Thoracic aorta (tissue), 2 donors: ENCODE measurements at places on chromosomes 5 and 9.

- H3K4me1 ChIP-seq = peaks cover 37% of the 10 kb centered on the region
- DNase-seq = no peak
- no peak overlapping the region for H3K27ac ChIP-seq
- no peak overlapping the region for H3K4me3 ChIP-seq
Observed at GRCh38 chr5:174412374-174412773, 312.0 kb upstream of the MSX2 start.

DNA sequence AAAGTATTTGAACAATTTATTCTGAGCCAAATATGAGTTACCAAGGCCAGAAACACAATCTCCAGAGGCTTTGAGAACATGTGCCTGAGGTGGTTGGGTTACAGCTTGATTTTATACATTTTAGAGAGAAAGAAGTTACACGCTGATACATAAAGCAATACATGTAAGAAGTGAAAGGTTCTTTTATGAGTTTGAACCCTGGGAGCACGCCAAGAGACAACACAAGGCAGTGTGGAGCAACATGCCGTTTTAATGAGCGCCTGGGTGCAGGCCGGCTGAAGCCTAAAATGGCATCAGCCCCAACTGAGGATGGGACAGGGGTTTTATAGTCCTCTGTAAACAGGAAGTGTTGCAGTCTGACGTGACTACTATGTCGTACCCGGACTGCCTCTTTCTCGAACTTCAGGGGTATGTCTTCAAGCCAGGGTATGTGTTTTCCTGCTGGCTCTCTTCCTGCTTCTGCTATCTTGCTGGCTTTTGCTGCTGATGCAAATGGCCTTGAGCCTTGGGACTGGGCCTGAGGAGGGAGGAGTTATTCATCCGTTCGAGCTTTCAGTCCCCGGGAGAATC lies 193.7 kb downstream of the CYLC2 start:
- H3K4me3 ChIP-seq = peak overlapping the region; percentile 56
- DNase-seq = no peak
- H3K27ac ChIP-seq = peak overlapping the region; percentile 77

DNA sequence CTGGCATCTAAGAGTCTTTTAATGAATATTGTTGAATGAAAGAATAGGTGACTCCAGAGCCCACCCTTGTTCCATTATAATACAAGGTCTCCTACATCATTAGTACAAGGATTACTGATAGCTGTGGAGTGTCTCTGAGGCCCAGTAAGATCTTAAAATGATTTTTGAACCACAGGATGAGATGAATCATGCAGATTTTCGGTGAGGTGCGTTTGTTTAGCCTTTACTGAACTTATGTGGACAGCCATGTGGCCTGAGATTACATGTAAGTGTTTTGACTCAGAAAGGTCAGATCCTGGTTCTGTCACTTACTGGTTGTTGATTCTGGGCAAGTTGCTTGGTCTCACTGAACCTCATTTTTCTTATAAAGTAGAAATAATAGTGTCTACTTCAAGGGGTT lies 21.6 kb downstream of the NFX1 start:
- H3K36me3 ChIP-seq = peaks cover 74% of the 10 kb centered on the region
- H3K27ac ChIP-seq = no peak overlapping the region
- H3K4me1 ChIP-seq = no peaks in the 10 kb centered on the region
- DNase-seq = no peak
- no peaks in the 10 kb centered on the region for H3K27me3 ChIP-seq

DNA sequence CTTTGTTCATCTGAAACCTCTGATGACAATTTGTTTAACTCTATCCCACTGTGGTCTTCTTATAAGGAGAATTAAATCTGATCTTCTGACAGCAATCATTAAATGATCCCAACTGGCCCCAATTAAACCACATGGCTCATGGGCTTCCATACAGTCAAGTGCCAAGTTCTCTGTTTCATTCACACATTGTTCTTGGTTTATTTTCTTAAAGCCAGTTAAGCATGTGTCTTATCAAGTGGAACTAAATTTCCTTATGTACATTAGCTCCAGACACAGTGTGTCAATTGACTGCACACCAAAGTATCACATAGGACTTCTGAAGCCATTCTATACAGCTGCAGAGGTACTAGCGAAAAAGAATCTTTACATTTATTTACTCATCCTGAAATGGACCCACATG lies 51.2 kb downstream of the MEF2C start:
- no peak for DNase-seq
- no peak overlapping the region for H3K4me3 ChIP-seq
- no peaks in the 10 kb centered on the region for H3K36me3 ChIP-seq
- H3K27me3 ChIP-seq = no peaks in the 10 kb centered on the region

- no peak for DNase-seq
- no peak overlapping the region for H3K27ac ChIP-seq
- no peaks in the 10 kb centered on the region for H3K36me3 ChIP-seq
- no peaks in the 10 kb centered on the region for H3K27me3 ChIP-seq
- H3K4me3 ChIP-seq = no peak overlapping the region
Observed at GRCh38 chr5:5726401-5726800, 303.9 kb downstream of the ICE1 start.

GRCh38 chr5:137407090-137407489 lies 92.0 kb downstream of the SPOCK1 start:
- DNase-seq = no peak
- H3K4me3 ChIP-seq = no peak overlapping the region
- H3K27ac ChIP-seq = no peak overlapping the region
- no peaks in the 10 kb centered on the region for H3K36me3 ChIP-seq
- no peaks in the 10 kb centered on the region for H3K4me1 ChIP-seq

DNA sequence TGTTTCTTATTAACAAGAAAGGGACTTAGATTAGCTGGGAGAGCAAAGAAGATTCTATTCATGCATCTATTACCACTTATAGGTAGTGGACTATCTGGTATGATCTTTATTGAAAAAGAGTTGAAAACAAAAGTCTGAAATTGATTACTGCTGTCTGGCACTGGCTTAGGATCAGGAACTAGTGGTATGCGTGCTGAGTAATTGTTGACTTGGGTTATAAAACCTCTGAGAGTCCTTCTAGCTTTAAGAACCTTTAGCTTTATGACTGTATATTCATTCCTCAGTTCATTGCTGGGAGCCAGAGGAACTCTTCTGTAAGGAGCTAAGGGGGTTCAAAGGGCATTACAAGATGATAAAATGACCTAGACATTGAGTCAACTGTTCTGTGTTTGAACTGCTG lies 7.6 kb downstream of the SLC1A1 start:
- no peaks in the 10 kb centered on the region for H3K36me3 ChIP-seq
- no peaks in the 10 kb centered on the region for H3K4me1 ChIP-seq
- H3K27me3 ChIP-seq = no peaks in the 10 kb centered on the region
- DNase-seq = no peak

- H3K27ac ChIP-seq = no peak overlapping the region
- no peaks in the 10 kb centered on the region for H3K36me3 ChIP-seq
- peaks cover 25% of the 10 kb centered on the region for H3K4me1 ChIP-seq
- no peaks in the 10 kb centered on the region for H3K27me3 ChIP-seq
- no peak overlapping the region for H3K4me3 ChIP-seq
Observed at GRCh38 chr5:96048763-96049162, 87.1 kb upstream of the ELL2 start.

DNA sequence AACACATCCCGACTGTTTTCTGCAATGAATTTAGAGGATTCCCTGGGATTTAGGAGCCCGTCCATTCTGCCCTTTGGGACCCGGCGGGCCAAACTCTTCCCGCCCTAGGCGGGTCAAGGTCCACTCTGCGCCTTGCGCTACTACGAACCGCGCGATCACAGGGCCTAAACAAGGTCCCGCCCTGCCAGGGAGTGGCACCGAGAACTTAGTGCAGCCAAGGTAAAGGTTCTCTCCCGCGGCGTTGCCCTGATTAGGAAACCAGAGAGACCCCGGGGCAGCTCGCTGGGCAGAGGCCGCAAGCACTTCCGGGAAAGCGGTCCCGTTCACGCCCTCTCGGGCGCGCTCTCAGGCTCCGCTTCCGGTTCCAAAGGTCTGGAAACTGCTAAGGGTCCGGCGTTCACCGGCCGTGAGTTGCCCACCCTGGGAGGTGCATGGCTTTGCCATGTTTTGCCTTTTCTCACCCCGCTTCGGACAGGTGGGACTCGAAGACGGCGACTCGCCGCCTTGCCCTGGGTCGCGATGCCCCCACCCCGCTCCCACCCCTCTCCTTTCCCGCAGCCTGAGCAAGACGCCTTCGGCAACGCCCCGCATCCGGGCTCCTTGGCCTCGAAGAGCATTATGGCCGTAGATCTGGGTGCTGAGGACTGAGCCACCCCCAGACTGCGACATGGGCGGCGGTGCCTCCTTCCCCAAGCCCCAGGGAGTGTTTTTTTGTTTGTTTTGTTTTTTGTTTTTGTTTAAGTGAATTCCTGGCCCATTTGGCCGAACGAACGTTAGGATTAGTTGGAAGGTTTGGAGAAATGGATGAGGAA lies 23.4 kb downstream of the HNRNPK start:
- peak overlapping the region; percentile 86 for H3K27ac ChIP-seq
- H3K4me1 ChIP-seq = peaks cover 3% of the 10 kb centered on the region
- H3K4me3 ChIP-seq = peak overlapping the region; percentile 91
- peak; percentile 14 for DNase-seq
- peaks cover 6% of the 10 kb centered on the region for H3K36me3 ChIP-seq
- H3K27me3 ChIP-seq = no peaks in the 10 kb centered on the region

GRCh38 chr9:8156346-8156745 lies 356.8 kb upstream of the DMAC1 start:
- H3K27ac ChIP-seq = no peak overlapping the region
- H3K4me1 ChIP-seq = no peaks in the 10 kb centered on the region
- DNase-seq = no peak
- no peak overlapping the region for H3K4me3 ChIP-seq
- H3K36me3 ChIP-seq = no peaks in the 10 kb centered on the region

- no peak overlapping the region for H3K27ac ChIP-seq
- H3K36me3 ChIP-seq = no peaks in the 10 kb centered on the region
- no peak overlapping the region for H3K4me3 ChIP-seq
- H3K4me1 ChIP-seq = no peaks in the 10 kb centered on the region
- no peak for DNase-seq
- H3K27me3 ChIP-seq = no peaks in the 10 kb centered on the region
Observed at GRCh38 chr9:93968451-93969327, 13.5 kb upstream of the BARX1 start.

GRCh38 chr9:132982458-132982857 lies 4.0 kb downstream of the GFI1B start:
- no peaks in the 10 kb centered on the region for H3K4me1 ChIP-seq
- H3K27me3 ChIP-seq = no peaks in the 10 kb centered on the region
- no peak overlapping the region for H3K4me3 ChIP-seq

DNA sequence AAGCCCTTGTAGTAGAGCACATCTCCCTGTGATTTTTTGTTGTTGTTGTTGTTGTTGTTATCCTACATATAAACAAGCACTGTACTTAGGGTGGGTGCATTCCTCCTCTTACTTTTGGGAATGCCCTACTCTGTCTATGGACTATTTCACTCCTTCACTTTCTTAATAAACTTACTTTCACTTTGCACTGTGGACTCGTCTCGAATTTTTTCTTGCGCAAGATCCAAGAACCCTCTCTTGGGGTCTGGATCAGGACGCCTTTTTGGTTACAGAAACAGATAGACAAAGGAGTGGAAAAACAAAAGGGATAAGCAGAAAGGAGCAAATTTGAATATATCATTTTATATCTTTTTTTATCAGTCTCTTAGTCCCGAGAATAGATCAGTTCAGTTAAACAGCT lies 14.4 kb upstream of the PAIP1 start:
- H3K4me1 ChIP-seq = peaks cover 24% of the 10 kb centered on the region
- H3K4me3 ChIP-seq = peak overlapping the region; percentile 64
- peak overlapping the region; percentile 67 for H3K27ac ChIP-seq
- no peaks in the 10 kb centered on the region for H3K27me3 ChIP-seq
- H3K36me3 ChIP-seq = no peaks in the 10 kb centered on the region
- no peak for DNase-seq

- no peak for DNase-seq
- no peak overlapping the region for H3K27ac ChIP-seq
- no peaks in the 10 kb centered on the region for H3K27me3 ChIP-seq
Observed at GRCh38 chr9:69555802-69556201, 116.4 kb downstream of the APBA1 start.

DNA sequence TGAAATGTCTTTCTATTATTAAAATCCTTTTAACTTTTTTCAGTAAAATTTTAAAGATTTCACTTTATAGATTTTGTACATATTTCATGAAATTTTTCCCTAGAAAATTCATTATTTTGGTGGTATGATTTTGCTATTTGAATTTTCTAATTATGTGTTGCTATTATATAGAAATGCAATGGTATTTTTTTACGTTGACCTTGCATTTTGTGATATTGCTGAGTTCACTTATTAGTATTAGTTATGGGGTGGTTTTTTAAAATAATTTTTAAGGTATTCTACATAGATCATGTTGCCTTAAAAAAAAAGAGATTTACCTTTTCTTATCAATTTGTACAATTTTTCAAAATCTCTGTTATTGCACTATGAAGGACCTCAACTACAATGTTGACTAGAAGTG lies 458.3 kb downstream of the TLE1 start:
- no peaks in the 10 kb centered on the region for H3K4me1 ChIP-seq
- no peak overlapping the region for H3K27ac ChIP-seq
- H3K4me3 ChIP-seq = no peak overlapping the region
- no peaks in the 10 kb centered on the region for H3K36me3 ChIP-seq

DNA sequence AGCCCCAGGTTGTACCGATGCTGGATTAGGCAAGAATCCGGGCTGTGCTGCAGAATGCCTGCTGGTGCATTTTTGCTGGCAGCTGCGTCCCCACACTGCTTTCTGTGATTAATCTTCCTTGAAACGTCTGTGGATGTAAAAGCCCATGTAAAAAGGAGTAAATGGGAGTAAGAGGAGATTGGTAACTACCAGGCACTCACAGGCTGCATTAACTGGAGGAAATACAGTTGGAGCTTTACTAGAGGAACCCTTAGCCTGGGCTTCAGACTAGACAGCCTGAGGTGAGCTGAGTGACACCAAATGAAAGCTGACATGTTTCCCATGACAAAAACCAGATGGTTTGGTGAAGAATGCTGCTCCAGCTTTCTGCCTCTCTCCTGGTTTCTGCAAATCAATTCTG lies 190.4 kb upstream of the GAS1 start:
- no peak overlapping the region for H3K27ac ChIP-seq
- H3K27me3 ChIP-seq = no peaks in the 10 kb centered on the region
- no peak overlapping the region for H3K4me3 ChIP-seq
- H3K4me1 ChIP-seq = no peaks in the 10 kb centered on the region
- no peak for DNase-seq
- H3K36me3 ChIP-seq = no peaks in the 10 kb centered on the region

- H3K4me1 ChIP-seq = no peaks in the 10 kb centered on the region
- no peak for DNase-seq
- H3K4me3 ChIP-seq = no peak overlapping the region
- no peaks in the 10 kb centered on the region for H3K36me3 ChIP-seq
Observed at GRCh38 chr9:114869845-114870244, 60.5 kb downstream of the TNFSF8 start.

- no peaks in the 10 kb centered on the region for H3K36me3 ChIP-seq
- no peak overlapping the region for H3K27ac ChIP-seq
- no peaks in the 10 kb centered on the region for H3K4me1 ChIP-seq
- DNase-seq = no peak
Observed at GRCh38 chr9:74795803-74796202, 91.9 kb downstream of the TRPM6 start.

- no peaks in the 10 kb centered on the region for H3K36me3 ChIP-seq
- no peaks in the 10 kb centered on the region for H3K4me1 ChIP-seq
- DNase-seq = no peak
- H3K27ac ChIP-seq = no peak overlapping the region
- H3K27me3 ChIP-seq = no peaks in the 10 kb centered on the region
Observed at GRCh38 chr5:27494887-27495286, 456.5 kb upstream of the CDH9 start.
